Posterior vena cava (tissue), 2 donors: ENCODE measurements at places on chromosomes 12 and 14. TPM values are rescaled to one million over a fixed set of nuclear protein-coding genes. Genes with fewer than 3 reads are reported as not detected.
A peak's percentile ranks its signal among the peaks of the same experiment; 100 is the strongest.

CMA1 gene
- 2.4 TPM for total RNA-seq

GRCh38 chr12:131217024-131217586 lies 263.4 kb downstream of the ADGRD1 start:
- DNase-seq: peak; percentile 49

GRCh38 chr12:57623811-57624390 lies 9.1 kb downstream of the B4GALNT1 start:
- no peak for DNase-seq

- DNase-seq: peak; percentile 71
These were observed 50.9 kb downstream of the IGF1 start for GRCh38 chr12:102429211-102430154.

GRCh38 chr12:40063414-40063813 lies 42.5 kb downstream of the SLC2A13 start:
- DNase-seq: no peak

DNA sequence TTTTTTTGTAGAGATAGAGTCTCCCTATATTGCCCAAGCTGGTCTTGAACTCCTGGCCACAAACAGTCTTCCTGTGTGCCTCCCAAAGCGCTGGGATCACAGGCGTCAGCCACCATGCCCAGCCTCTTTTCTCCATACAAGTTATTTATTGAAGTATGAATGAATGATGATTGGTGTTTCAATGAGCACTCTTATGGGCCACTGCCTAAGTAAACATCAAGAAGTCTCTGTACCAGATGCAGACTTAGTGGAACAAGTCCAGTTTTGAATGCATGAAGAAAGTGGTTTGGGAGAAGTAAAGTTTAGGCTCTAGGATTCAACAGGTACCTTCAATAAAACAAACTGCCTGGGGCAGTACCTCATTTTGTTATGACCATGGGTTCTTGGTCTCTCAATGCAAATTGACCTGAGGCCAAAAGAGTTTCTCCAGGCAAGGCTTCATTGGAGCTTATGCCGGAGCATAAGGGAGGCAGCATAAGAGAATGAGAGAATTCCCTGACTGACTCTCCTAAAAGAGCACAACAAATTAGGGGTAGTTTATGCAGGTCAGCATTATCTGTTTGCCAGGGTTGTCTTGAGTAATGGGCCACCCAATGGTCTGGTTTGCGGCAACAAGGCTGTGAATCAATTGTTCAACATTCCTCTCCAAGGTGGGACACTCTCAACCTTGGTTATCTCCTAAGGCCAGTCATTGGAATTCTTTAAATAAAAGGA lies 1.1 kb upstream of the GMFB start:
- no peak for DNase-seq

DNA sequence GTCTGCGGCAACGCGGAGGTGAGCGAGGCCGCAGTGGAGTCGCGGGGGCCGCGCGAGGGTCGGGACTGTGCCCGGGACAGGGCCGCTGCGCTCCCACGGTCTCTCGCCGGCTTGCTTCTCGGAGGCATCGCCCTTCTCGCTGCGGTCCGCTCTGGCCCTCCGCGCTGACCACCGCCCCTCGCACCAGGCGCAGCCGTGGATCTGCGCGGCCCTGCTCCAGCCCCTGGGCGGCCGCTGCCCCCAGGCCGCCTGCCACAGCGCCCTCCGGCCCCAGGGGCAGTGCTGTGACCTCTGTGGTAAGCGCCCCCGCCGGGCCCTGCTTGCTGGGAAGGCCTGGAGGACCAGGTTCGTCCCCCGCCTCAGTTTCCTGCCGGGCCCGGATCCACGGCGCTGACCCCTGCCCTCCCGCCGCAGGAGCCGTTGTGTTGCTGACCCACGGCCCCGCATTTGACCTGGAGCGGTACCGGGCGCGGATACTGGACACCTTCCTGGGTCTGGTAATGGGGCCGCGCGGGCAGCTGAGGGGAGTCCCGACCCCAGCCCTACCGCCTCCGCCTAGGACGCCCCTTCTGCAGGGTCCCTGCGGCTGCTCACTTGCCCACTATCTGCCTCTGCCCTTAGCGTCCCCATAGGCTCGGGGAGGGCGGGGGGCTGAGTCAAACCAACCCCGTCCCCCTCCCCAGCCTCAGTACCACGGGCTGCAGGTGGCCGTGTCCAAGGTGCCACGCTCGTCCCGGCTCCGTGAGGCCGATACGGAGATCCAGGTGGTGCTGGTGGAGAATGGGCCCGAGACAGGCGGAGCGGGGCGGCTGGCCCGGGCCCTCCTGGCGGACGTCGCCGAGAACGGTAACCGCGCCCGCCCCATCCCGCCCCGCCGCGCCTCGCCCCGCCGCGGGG lies 7.0 kb downstream of the AMN start:
- DNase-seq: no peak

DNA sequence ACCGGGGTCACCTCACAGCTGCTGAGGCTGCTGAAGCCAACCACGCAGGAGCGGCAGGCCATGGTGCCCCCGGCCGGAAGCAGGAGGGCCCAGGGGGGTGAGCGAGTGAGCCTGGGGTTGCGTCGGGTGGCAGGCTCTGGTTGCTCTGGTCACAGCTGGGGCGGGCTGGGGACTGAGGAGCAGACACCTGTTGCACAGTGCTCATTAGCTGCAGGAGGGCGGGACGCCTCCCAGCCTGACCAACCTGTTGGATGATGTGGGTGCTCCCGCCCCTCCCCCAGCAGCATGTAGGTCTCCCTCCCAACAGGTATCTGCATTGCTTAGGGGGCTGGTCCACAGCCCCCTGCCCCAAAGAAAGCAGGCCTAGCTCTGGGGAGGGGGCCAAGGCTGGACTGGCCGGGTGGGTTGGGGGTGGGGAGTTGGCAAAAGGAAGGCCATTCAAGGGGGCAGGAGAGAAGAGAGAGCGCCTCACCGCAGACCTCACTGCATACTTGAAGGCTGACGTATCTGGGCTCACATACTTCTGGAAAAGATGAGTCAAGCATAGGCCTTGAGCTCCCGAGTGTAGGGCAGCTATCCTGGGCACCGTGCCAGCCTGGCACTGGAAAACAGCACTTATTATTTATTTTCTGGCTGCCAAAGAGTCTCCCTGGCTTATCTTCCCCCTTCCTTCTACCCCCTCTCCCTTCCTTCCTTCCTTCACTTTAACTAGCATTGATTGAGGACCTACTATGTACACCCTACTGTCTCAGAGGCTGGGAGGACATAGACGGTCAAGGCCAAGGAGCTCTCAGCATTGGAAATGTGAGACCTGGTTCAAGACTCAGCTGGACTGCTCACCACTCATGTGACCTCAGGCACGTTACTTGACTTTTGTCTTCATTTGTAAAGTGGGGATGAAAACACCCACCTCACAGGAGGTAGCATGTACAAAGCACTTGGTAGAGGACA lies at the start of gene KRT80:
TSS of gene KRT80 (minus strand) at position 174 of the 951 bp plus-strand sequence. CDS start at position 62, 112 bp downstream.
- peak; percentile 97 for DNase-seq

GRCh38 chr14:67421356-67422224 lies 9.6 kb upstream of the PLEK2 start:
- peak; percentile 12 for DNase-seq

- no peak for DNase-seq
These were observed 151.0 kb upstream of the KRAS start for GRCh38 chr12:25401547-25402345.

- DNase-seq: no peak
These were observed 178.6 kb upstream of the PDE3A start for GRCh38 chr12:20189767-20190166.

DNA sequence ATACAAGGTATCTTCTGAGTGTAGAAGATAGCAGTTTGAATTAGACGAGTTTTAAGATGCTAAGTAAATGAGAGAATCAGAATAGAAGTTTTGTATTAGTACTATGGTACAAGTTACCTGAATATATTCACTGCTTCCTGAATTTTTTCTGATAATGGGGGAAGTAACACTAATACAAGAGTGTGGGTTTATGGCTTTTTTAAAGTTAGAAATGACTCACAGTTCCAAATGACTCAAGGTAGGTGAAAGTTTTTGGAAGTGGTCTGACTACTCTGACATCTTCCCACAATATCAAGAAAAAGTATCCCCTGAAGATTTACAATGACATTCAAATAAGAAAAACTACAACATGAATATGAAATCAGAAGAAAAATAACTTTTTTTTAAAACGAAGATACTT lies 123.7 kb upstream of the GARIN6 start:
- no peak for DNase-seq

INHBE gene
- not detected for total RNA-seq

GALC gene
- total RNA-seq: 23.9 TPM

- no peak for DNase-seq
These were observed 493.8 kb downstream of the NPAS3 start for GRCh38 chr14:33432407-33433023.

- no peak for DNase-seq
These were observed 41.9 kb downstream of the SPTLC2 start for GRCh38 chr14:77574446-77575115.

GRCh38 chr14:79584679-79585078 lies 626.6 kb downstream of the DIO2 start:
- DNase-seq: no peak

PRICKLE1 gene
- total RNA-seq: 19.4 TPM

GRCh38 chr12:56836800-56837663 lies 73.9 kb downstream of the HSD17B6 start:
- DNase-seq: no peak

ACVRL1 gene
- 95.7 TPM for total RNA-seq

DNA sequence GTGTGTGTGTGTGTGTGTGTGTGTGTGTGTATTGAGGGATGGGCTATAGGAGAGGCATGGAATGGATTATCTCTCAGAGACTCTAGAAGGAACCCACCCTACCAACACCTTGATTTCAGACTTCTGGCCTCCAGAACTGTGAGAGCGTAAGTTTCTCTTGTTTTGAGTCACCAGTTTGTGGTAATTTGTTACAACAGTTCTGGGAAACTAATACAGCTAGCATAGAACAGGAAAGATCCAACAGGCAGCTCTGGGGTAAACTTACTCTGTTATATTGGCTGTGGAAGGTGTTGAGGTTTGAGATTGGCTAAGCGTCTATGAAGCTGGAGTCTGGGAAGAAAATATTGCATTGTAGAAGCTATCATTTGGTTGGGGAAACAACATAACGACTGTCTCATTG lies 334.3 kb downstream of the AACS start:
- no peak for DNase-seq

ACSS3 gene
- 12.1 TPM for total RNA-seq

DNA sequence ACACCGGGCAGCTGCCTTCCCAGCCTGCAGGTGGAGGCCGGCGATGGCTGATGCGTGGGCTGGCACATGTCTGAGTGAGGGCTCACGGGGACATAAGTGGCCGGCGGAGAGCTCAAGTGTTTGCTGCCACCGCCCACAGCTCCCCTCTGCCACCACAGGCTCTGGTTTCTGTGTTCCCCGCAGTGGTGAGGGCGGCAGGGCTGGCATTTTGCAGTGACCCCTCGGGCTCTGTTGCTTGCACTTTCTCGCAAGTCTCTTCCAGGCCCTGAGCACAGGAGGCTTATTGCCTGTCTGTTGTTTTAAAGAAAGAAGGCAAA lies 271.0 kb upstream of the RTL1 start:
- peak; percentile 61 for DNase-seq

GRCh38 chr12:109464642-109465351 lies 12.3 kb downstream of the KCTD10 start:
- DNase-seq: peak; percentile 58

DHRS2 gene
- not detected for total RNA-seq

DNA sequence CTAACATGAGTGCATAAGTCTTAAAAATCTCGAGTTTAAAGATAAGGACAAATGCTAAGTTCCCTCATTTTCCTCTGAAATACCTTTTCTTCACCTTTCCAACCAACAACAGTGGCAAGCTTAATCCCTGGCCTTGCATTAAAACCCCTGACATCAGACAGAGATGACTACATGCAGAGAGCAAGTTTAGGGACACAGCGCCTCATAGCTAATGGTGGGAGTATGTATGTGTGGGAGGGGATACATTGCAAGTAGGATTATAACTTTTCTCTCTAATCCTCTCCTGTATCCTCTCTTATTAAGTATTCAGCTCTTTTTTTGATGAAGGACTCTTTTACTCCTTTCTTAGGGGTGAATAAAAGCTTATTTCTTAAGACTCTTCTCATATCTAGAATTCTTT lies 547.1 kb downstream of the CCER1 start:
- no peak for DNase-seq

- no peak for DNase-seq
These were observed 61.4 kb downstream of the RASSF3 start for GRCh38 chr12:64671681-64672080.

DNA sequence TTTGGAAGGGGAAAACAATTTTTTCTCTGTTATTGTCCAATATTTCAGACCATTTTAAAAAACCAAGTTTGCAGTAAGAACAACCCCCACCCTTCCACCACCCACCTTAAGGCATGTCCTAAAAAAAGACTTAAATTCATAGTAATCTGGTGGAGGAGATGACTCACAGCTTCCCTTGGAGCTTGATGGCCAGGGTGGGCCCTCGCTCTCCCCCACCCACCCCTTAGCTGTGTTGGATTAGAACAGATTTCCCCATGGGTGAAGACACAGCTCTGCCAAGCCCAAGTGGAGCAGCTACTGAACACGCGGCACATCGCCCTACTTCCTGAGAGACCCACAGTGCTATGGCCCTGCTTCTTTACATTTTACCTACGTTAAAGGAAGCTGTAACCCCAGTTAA lies 140.3 kb downstream of the GCH1 start:
- DNase-seq: no peak

MYL2 gene
- total RNA-seq: not detected

DNA sequence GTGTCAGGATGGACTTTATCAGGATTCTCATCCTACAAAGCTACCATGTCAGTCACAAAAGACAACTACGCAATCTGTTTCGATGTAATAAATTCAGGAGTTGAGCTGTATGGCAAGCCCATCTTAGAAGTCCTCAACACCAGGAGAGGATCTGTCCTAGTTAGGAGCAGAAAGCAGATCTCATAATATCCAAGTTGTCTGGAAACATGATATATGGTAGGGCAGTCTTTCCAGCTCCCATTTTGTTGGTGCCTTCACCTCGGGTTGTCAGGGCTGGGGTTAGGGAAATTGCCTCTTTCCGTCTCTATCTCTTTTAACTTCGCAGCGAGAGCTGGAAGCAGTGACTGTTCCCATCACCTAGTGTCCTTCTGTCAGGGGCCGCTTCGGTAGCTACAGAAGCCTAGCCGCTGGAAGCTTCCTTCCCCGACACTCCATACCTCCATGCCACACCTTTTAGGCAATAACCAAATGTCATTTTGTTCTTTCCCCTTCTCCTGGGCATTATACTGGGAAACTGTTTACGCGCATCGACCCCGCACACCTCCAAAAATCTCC lies 1.4 kb downstream of the NIN start:
- no peak for DNase-seq

DNA sequence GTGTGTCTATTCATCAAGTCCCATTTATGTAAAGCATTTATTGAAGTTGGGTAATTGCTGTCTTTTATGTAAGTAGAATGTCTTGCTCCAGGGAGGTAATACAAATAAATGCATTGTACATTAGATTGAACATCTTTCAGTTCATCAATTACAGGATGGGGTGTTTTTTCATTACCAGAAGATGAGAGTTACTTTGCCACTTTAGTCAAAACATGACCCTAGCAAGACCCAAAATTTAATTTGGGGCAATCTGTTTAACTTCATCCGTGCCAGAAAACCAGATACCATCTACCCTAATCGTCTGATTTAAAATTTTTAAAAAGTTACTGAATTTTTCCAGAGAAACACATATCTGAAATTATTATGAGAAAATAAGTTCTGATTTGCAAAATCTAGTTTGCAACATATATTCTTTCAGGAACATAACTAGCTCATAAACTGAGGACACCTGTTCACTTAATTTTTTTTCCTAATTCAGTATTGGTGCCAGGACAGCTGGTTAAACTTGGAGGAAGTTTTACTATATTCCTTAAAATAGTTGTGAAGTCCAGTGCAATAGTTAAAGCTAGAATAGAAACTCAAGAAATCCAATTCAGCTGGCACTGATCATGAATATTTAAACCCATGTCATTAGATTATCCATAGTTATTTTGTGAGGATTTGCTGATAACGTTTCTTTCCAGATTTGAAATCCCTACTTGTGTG lies 114.5 kb downstream of the SRGAP1 start:
- no peak for DNase-seq
